Activated CD8-positive, alpha-beta T cell treated with anti-CD3 and anti-CD28 coated beads, Interleukin-2, amount 10 ng/mL, durations not matched to agents 7 days and 5 days (primary cell): ENCODE measurements at places on chromosomes 3 and 15. TPM values are rescaled to one million over a fixed set of nuclear protein-coding genes. Genes with fewer than 3 reads are reported as not detected.

The SMAD6 gene
- 0.97 TPM for total RNA-seq

The DGKG gene
- total RNA-seq: 0.37 TPM

The CLRN1 gene
- not detected for total RNA-seq

The PRSS50 gene
- not detected for total RNA-seq

The LRRC28 gene
- 19.3 TPM for total RNA-seq

The SEMA5B gene
- total RNA-seq: not detected

The RFTN1 gene
- total RNA-seq: 59.9 TPM

The NR2C2 gene
- total RNA-seq: 57.4 TPM

The TRPM1 gene
- total RNA-seq: not detected

The ISLR2 gene
- not detected for total RNA-seq

The GXYLT2 gene
- total RNA-seq: not detected

The HIGD2B gene
- 0.24 TPM for total RNA-seq

The ARL6IP5 gene
- total RNA-seq: 153 TPM

The UTS2B gene
- not detected for total RNA-seq

The UMPS gene
- 32.9 TPM for total RNA-seq

The PFKFB4 gene
- 42.8 TPM for total RNA-seq

The IGDCC3 gene
- total RNA-seq: not detected

The VIPR1 gene
- total RNA-seq: 9.1 TPM

The GHSR gene
- not detected for total RNA-seq

The LPCAT4 gene
- 115 TPM for total RNA-seq

The FOXB1 gene
- total RNA-seq: 0.50 TPM

The PLD1 gene
- total RNA-seq: 1.1 TPM

The EPHB3 gene
- 0.13 TPM for total RNA-seq

The DISP2 gene
- 0.82 TPM for total RNA-seq

The CPEB1 gene
- total RNA-seq: 0.29 TPM

The CLDN18 gene
- total RNA-seq: not detected

The ATP13A5 gene
- total RNA-seq: not detected

The THAP10 gene
- not detected for total RNA-seq

The CPN2 gene
- not detected for total RNA-seq

The ABHD17C gene
- 1.4 TPM for total RNA-seq
